ENCODE measurements at places on chromosomes 4 and X. TPM values are rescaled to one million over a fixed set of nuclear protein-coding genes. Genes with fewer than 3 reads are reported as not detected.
A peak's percentile ranks its signal among the peaks of the same experiment; 100 is the strongest.

DNA sequence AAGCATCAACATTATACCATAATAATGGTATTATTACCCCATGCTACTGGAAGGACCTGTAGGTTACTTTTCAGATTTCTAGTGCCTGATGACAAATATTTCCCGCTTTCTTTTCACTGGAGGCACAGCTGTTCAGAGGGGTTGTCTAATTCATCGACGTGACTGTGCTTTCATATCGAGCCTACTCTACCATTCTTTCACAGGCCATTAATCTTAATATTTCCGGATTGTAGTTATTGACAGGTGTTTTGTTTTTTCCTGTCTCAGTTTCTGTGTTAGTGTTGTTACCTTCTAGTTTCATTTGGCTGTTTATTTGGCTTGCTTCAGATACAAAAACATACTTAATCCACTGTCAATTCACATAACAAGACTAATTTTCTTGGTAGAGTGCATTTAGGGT is 330.9 kb downstream of the SPOCK3 start:
- no peaks in the 10 kb centered on the region for H3K27me3 ChIP-seq
- no peak overlapping the region for H3K4me3 ChIP-seq
- no peak overlapping the region for H3K27ac ChIP-seq
- H3K36me3 ChIP-seq = no peaks in the 10 kb centered on the region

GRCh38 chr4:74627504-74627903 is 166.8 kb downstream of the BTC start:
- peaks cover 6% of the 10 kb centered on the region for H3K27me3 ChIP-seq
- H3K4me3 ChIP-seq = no peak overlapping the region
- DNase-seq = no peak
- H3K27ac ChIP-seq = no peak overlapping the region
- no peaks in the 10 kb centered on the region for H3K36me3 ChIP-seq

DNA sequence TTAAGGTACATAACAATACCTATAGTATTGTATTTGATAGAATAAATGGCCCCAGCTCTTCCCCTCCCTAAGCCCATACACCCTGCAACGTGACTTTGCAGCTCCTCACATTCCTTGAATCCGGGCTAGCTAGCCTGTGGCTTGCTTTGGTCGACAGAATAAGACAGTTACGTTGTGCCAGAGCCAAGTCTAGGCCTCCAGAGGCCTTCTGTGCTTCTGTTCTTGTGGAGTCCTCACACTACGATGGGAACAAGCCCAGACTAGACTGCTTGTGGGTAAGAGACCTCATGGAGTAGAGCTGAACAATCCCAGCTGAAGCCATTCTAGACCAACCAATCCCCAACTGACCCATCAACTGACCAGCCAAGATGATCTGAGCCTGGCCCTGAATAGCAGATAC is 102.4 kb upstream of the PLAC1 start:
- no peak overlapping the region for H3K27ac ChIP-seq
- H3K4me1 ChIP-seq = no peaks in the 10 kb centered on the region
- no peak overlapping the region for H3K4me3 ChIP-seq
- H3K27me3 ChIP-seq = no peaks in the 10 kb centered on the region
- DNase-seq = no peak

FGG gene
- not detected for total RNA-seq

GRCh38 chr4:140630246-140630645 is 61.5 kb upstream of the UCP1 start:
- no peaks in the 10 kb centered on the region for H3K36me3 ChIP-seq
- no peak overlapping the region for H3K4me3 ChIP-seq
- DNase-seq = no peak
- peaks cover 27% of the 10 kb centered on the region for H3K27me3 ChIP-seq

GRCh38 chrX:65740909-65741308 is 73.5 kb downstream of the MSN start:
- peaks cover 9% of the 10 kb centered on the region for H3K36me3 ChIP-seq
- no peak for DNase-seq
- H3K4me1 ChIP-seq = peaks cover 18% of the 10 kb centered on the region
- no peak overlapping the region for H3K4me3 ChIP-seq

DNA sequence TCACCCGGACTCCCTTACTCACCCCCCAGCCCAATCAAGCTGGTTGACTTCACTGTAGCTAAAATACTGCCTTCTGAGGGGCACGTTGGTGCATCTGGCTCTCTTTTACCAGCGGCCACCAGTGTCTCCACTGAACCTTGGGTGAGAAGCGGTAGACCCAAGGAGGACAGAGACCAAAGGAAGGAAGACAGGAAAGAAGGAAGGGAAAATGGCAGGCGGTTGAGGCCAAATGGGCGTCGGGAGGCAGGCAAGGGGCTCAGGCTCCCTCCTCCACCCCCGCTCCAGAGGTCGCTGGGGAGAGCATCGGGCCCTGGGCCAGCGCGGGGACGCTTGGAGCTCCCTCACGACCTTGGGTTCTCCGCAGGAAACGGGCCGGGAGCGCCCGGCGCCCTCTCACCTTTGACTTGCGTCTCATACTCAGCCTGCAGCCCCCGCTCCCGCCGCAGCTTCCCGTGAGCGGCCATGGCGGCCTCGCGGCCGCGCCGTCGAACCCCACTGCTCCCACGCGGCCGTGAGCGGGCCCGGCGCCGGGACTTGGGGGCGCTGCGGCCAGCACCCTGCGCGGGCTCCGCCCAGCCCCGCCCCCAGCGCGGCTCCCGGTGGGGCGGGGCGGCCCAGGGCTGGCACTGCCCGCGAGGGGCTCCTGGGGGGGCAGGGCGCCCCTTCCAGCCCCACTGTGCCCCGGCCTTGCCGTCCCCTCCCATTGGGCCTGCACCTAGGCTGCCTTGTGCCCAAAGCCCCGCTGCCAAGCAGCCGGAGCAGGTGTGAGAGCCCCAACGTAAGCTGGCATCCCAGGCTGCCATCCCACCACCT is at the start of gene ARHGAP4:
Gene ARHGAP4 (minus strand): TSS at position 526 of the 813 bp plus-strand sequence. CDS start 62 bp downstream, at position 464.
- no peaks in the 10 kb centered on the region for H3K36me3 ChIP-seq
- H3K27me3 ChIP-seq = no peaks in the 10 kb centered on the region
- DNase-seq = no peak
- H3K4me3 ChIP-seq = peak within 1 kb of the TSS; percentile 92
- peaks cover 19% of the 10 kb centered on the region for H3K4me1 ChIP-seq

- H3K36me3 ChIP-seq = no peaks in the 10 kb centered on the region
- no peak for DNase-seq
- no peak overlapping the region for H3K27ac ChIP-seq
- H3K4me1 ChIP-seq = no peaks in the 10 kb centered on the region
- no peaks in the 10 kb centered on the region for H3K27me3 ChIP-seq
Measured at GRCh38 chrX:150438165-150438564, 75.0 kb downstream of the MAMLD1 start.

GRCh38 chr4:13917015-13917414 is 289.5 kb upstream of the BOD1L1 start:
- no peak for DNase-seq
- H3K4me1 ChIP-seq = no peaks in the 10 kb centered on the region
- no peak overlapping the region for H3K27ac ChIP-seq
- no peak overlapping the region for H3K4me3 ChIP-seq

TMPRSS11A gene
- not detected for total RNA-seq

DNA sequence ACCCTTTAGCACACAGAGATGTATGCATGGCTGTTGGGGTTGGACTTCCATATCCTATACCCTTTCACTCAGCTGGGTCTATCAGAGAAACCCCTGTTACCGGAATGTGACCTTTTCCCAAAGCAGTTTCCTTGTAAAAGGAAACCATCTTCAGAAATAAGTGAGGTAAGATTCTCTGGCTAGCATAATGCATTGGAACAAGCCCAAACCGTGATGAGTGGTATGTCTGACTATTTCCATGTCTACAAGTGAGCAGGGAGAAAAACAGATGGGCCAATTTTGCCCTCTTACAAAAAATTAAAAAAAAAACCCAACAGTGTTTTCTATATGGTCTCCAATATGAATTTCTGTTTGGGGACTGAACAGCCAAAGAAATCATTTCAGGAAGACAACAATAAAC is 283.9 kb downstream of the SMARCA1 start:
- no peak overlapping the region for H3K27ac ChIP-seq
- no peaks in the 10 kb centered on the region for H3K27me3 ChIP-seq
- H3K4me1 ChIP-seq = no peaks in the 10 kb centered on the region
- no peak for DNase-seq
- H3K4me3 ChIP-seq = no peak overlapping the region
- no peaks in the 10 kb centered on the region for H3K36me3 ChIP-seq

DNA sequence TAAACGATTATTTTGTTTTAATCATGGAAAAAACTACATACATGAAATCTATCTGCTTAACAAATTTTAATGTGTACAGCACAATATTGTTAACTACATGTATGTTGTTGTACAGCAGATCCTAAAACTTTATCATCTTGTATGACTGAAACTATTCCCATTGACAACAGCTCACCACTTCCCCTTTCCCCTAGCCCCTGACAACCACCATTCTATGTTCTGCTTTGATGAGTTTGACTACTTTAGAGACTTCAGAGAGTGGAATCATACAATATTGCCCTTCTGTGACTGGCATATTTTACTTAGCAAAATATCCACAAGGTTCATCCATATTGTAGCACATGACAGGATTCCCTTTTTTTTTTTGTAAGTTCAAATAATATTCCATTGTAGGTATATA is 185.9 kb downstream of the CFAP299 start:
- no peaks in the 10 kb centered on the region for H3K27me3 ChIP-seq
- H3K4me3 ChIP-seq = no peak overlapping the region
- DNase-seq = no peak

GRCh38 chr4:119663160-119663788 is 34.7 kb upstream of the PDE5A start:
- no peak for DNase-seq
- no peaks in the 10 kb centered on the region for H3K36me3 ChIP-seq

DNA sequence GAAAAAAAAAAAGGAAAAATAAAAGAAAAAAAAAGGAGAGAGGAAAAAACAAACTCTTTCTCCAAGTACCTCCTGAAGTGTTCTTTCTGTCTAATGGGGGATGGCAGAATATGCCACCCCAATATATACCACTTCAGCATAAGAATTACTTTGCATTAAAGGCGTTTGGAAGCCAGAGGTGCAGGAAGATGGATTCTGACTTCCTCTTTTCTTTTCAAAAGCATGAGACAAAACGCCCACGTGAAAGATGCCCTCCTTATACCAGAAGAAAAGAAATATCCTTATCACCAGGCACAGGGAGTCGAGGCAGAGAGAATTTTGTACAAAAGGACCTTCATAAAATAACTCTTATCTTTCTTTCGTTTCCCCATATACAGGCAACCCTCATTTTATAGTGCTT is 40.9 kb downstream of the COX18 start:
- H3K27me3 ChIP-seq = no peaks in the 10 kb centered on the region
- no peak overlapping the region for H3K4me3 ChIP-seq
- H3K27ac ChIP-seq = no peak overlapping the region

PCDH19 gene
- not detected for total RNA-seq

DNA sequence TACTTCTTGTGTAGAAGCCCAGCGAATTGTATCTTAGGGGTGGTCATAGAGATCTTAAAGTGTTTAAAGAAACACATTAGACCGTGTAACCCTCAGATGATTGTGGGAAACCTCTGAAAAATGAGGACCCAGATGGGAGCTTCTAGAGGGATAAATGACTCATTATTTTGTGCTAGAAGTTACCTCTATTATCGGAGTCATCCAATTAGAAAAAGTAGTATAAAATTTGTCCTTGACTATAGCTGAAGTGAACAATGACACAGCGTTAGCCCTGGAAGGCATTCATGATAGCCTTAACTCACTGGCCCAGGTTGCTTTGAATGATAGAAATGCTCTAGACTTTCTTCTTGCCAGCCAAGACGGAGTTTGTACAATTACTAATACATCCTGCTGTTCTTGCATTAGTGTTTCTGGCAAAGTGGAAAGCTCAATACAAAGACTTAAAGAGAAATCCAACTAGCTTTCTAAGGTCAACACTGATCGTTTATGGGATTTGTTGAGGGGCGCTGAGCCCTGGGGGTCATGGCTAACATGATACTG is 178.9 kb upstream of the VEGFC start:
- no peaks in the 10 kb centered on the region for H3K4me1 ChIP-seq
- no peak for DNase-seq

FRAS1 gene
- total RNA-seq = not detected

DNA sequence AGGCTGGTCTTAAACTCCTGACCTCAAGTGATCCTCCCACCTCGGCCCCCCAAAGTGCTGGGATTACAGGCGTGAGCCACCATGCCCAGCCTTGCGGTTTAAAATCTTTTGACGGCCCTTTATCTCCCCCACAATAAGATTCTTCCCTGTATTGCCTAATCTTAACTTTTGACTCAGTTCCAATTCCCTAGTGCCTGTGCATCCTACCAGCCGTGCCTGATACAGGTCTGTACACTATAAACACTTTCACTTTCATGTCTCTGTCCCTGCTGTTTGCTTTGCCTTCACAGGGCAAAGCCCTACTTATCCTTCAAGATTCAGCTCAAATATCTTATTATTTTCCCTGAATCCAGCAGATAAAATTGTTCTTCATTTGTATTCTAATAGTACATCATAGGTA is 74.6 kb downstream of the WDR44 start:
- no peaks in the 10 kb centered on the region for H3K27me3 ChIP-seq
- H3K27ac ChIP-seq = peak overlapping the region; percentile 41
- DNase-seq = no peak
- H3K4me1 ChIP-seq = peaks cover 12% of the 10 kb centered on the region
- peak overlapping the region; percentile 61 for H3K4me3 ChIP-seq
- H3K36me3 ChIP-seq = peaks cover 12% of the 10 kb centered on the region

DNA sequence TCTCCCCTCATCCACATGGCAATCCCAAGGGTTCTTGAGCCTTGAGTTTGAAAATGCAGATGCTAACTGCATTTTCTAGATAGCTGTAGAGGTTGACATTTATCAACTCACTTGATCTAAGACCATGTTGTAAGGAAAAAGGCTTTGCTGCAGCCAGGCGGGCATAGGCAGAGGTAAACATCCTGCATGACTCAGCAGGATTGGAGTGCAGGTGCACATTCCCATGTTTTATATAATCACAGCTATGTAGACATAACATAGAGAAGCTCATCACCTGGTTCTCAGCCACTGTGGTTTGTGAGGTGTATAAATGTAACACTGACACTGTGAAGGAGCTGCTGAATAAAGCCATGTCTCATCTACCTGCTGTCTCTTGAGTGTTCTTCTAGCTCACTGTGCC is 62.3 kb upstream of the PDE5A start:
- no peaks in the 10 kb centered on the region for H3K4me1 ChIP-seq
- no peaks in the 10 kb centered on the region for H3K36me3 ChIP-seq
- peaks cover 16% of the 10 kb centered on the region for H3K27me3 ChIP-seq
- no peak for DNase-seq

XAGE2 gene
- not detected for total RNA-seq

GRCh38 chr4:184444215-184444952 is 30.0 kb downstream of the IRF2 start:
- no peak for DNase-seq
- peak overlapping the region; percentile 65 for H3K27ac ChIP-seq
- peaks cover 73% of the 10 kb centered on the region for H3K4me1 ChIP-seq
- H3K4me3 ChIP-seq = no peak overlapping the region
- H3K36me3 ChIP-seq = peaks cover 2% of the 10 kb centered on the region
- H3K27me3 ChIP-seq = no peaks in the 10 kb centered on the region

TMEM271 gene
- total RNA-seq = not detected
